GM20000 (cell line): ENCODE measurements at places on chromosomes 13 and 19.
A peak's percentile ranks its signal among the peaks of the same experiment; 100 is the strongest.

- DNase-seq, result no peak
Measured at GRCh38 chr13:23570921-23571315, 706 bp downstream of the TNFRSF19 start.

GRCh38 chr19:19179548-19180441 is 9.7 kb upstream of the MEF2B start:
- DNase-seq, result no peak

DNA sequence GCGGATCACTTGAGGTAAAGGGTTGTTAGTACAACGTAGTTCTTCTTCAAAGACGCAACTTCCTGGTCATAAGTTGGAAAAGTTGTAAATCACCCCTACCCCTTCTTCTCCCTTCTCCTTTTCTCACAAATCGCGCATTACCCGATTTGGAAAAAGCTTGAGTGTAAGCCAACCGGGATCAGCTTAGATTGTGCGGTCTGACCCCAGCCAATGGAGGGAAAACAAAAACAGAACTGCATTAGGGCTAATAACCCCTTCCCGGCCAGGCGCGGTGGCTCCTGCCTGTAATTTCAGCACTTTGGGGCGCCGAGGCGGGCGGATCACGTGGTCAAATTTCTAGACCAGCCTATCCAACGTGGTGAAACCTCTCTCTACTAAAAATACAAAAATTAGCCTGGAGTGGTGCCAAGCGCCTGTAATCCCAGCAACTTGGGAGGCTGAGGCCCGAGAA is 806 bp downstream of the ZNF90 start:
- no peak for DNase-seq

- DNase-seq, result no peak
Measured at GRCh38 chr13:73129023-73129422, 70.2 kb downstream of the KLF5 start.

- no peak for DNase-seq
Measured at GRCh38 chr19:49222011-49222410, 64.4 kb downstream of the TRPM4 start.

DNA sequence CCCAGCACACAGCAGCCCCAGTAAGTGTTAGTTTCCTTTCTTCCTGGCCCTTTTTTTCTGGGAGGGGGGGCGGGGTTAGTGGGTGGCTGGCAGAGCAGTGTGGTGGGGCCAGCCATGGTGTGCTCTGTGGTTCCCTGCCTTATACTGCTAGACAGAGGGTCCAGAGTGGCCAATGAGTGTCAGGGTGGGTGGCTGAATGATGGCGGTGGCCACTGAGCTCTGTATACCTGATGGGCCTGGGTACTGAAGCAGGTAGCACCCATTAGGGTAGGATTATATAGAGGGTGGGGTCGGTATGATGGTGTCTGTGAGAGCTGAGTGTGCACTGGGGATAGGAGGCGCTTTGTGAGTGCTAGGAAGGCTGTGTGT is 13.8 kb downstream of the CIC start:
- no peak for DNase-seq

GRCh38 chr19:52896431-52897137 is 851 bp downstream of the ZNF320 start:
- peak; percentile 6 for DNase-seq

DNA sequence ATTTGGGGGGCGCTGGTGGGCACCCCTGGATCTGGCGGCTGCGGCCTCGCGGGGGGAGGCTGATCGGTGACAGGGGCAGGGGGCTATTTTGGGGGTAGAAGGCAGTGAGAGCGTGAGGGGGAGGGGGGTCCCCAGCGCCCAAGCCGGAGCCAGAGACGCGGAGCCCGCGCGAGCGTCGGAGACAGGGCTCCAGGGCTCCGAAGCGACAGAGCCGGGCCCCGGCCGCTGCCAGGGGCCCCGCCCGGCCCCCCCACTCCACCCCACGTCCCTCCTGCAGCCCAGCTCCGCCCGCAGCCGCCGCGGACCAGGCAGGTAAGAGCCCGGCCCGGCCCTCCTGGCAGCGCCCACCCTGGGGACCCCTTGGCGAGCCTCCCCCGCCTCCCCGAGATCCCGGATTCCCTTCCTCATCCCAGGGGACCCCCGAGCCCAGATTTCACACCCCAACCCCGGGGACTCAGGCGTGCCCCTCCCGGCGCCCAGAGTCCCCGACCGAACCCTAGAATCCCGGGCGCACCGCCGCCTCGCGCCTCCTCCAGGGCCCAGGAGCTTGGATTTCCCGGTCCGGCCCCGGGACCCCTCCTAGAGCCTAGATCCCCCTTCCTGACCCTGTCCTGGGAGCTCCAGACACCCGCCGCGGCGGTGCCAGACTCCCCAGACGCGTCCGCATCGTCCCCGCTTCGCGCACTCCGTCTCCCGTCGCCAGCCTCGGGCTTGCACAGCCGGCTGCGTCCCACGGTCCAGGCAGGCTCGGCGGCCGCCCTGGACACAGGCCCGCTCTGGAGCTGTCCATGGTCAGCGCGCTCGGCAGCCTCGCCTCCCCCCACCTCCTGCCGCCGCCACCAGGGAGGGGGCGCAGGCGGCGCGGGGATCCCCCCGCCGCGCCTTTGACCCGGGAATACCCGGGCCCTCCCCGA is at the start of gene PPFIA3:
Gene PPFIA3, plus strand, starts transcription at position 134 of the 914 bp plus-strand sequence. CDS start 8,330 bp downstream, outside the sequence.
- no peak for DNase-seq

GRCh38 chr19:4567584-4568071 is 8.1 kb upstream of the SEMA6B start:
- DNase-seq, result no peak

GRCh38 chr19:12721656-12722565 is 1.8 kb downstream of the TNPO2 start:
- DNase-seq, result peak; percentile 89

GRCh38 chr13:67416047-67416925 is 186.2 kb upstream of the PCDH9 start:
- no peak for DNase-seq

DNA sequence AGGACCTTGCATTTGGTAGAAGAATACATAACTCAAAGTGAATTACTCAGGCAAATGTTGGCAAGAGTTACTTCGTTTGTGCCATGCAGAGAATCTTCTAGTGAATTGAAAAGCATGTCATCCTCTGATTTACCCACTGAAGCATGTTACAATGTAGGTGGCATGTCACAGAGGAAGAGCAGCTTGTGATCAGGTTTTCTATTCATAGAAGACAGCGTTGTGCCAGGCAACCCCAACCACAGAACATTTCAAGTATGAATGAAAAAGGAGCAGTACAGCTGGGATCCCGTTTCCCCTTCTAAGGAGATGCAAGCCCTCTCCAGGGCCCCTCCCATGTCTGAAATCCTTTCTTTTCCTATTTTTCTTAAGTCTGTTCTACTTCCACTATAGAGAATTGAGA is 6.0 kb upstream of the KATNAL1 start:
- DNase-seq, result no peak

DNA sequence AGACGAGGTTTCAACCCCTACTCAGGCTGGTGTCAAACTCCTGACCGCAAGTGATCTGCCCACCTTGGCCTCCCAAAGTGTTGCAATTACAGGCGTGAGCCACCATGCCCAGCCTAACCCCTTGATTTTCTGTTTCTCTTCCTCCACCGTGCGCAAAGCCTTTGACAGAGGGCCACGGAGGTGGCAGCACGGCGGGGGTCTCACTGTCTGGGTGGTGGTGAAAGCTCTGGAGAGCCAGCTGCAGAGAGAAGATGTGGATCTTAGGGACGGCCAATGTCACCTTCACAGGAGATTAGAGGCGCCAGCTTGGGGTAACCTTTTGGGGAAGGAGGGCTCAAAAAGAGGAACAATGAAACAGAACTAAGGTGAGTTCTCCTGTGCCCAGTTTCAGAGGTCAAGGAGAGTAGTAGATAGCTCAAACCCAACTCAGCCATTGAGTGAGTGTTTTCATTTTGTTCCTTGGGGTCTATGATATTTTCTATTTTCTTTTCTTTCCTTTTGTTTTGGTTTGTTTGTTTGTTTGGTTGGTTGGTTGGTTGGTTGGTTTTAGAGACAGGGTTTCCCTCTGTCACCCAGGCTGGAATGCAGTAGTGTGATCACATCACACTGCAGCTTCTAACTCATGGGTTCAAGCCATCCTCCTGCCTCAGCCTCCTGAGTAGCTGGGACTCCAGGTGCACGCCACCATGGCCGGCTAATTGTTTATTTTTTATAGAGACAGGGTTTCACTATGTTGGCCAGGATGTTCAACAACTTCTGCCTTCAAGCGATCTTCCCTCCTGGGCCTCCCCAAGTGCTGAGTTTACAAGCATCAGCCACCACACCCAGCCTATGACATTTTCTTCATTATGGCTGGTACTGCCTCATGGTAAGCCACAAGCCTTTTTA is 37.7 kb downstream of the GPR42 start:
- peak; percentile 40 for DNase-seq

DNA sequence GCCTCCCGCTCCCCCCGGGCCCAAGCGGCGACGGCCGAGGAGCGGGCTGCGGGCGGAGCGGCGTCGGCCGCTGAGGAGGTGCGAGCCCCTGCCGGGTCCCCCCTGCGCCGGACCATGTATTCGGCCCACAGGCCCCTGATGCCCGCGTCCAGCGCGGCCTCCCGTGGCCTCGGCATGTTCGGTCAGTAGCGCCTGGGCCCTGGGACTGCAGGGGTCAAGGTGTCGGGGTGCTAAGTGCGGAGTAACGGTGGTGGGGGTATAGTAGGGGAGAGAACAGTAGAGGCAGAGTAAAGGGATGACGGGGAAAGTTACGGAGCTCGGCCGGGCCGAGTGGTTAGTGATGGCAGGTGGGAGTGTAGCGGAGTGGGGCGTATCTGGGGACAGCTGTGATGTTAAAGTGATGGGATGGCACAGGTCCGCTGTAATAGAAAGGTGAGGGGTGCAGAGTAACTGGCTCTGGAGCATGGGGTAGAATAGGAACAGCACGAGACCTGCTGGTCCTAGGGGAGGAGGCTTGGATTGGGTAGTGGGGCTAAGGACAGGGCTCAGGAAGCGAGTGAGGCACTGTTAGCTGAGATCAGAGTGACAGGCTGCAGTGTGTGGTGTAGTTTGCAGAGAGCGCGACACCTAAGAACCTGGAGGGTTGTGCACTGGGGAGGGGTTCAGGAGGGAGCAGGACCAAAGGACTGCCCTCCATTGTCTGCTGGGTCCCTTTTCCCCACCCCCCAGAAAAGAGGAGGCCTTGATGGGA is 15.7 kb downstream of the CIC start:
- no peak for DNase-seq

- no peak for DNase-seq
Measured at GRCh38 chr13:108572782-108573211, 56.6 kb upstream of the MYO16 start.

GRCh38 chr19:6472713-6473112 is 8.6 kb downstream of the CRB3 start:
- DNase-seq, result no peak

GRCh38 chr13:48773531-48774275 is 120.0 kb downstream of the CYSLTR2 start:
- no peak for DNase-seq

DNA sequence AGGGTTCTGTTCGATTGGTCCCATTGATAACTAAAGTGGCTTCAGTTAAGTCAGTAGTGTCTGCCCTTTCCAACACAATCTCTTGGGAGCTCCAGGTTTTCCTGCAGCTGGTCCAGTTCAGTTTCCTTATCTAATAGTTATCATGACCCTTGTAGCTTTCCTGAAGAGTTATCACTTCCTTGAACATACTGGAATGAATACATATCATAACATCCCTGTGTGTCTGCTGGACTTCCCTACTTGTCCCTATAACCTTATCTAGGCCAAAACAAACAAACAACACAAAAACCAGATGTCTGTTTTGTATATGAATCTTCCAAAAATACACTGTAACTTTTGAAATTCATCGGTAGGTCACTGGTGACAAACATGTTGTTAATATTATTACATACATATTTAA is 167.6 kb downstream of the DCT start:
- no peak for DNase-seq

DNA sequence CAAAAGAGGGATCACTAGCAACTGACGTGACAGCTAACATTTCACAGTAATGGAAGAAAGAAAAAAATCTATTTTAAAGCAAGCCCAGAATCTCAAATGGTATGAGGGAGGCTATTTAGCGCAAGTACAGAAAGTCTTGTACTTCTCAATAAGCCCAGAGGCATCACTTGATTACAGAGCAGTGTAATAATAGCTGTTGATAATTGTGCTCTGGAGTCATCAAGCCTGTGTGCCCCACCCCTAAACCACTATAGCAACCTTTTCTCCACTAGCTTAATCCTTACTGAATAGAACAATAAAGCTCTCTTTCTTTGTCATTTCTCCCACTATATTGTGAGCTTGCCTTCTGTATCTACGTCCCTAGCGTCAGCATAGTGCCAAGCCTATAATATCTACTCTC is 56.6 kb downstream of the FREM2 start:
- no peak for DNase-seq

DNA sequence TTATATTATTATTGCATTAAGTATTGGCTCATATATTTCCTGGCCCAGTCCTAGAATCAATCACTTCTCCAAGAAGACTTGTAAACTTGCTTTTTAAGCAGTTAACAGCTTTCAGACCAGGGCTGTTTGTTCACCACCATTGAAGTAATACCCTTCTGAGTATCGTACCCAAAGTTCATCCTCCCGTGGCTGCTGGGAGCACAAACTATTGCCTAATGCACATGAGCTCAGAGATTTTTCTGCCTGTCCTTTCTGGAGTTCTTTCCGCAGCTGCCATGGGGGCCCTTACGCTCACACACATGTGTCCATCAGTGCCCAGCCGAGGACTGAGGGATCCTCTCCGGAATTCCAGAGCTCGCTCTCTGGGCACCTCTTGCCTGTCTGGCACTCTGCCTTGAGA is 51.5 kb downstream of the MRPL57 start:
- no peak for DNase-seq

DNA sequence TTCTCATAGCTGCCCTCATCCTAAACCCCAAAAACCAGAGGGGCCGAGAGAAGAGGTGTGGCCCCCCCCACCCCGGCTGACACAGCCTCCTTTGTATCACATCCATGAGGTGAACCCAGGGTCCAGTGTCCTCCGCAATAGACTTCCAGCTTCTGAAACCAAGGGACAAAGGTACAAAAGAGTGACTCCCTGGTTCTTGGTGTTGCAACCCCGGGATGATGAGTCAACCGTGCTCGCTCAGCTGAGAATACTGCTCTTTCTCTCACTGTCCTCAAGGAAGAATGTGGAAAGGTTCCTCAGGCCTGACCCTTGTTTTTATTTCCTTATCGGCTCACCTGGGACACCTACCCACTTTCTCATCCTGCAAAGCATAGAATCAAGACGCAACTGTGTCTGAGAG is 5.5 kb downstream of the SLC15A1 start:
- no peak for DNase-seq

DNA sequence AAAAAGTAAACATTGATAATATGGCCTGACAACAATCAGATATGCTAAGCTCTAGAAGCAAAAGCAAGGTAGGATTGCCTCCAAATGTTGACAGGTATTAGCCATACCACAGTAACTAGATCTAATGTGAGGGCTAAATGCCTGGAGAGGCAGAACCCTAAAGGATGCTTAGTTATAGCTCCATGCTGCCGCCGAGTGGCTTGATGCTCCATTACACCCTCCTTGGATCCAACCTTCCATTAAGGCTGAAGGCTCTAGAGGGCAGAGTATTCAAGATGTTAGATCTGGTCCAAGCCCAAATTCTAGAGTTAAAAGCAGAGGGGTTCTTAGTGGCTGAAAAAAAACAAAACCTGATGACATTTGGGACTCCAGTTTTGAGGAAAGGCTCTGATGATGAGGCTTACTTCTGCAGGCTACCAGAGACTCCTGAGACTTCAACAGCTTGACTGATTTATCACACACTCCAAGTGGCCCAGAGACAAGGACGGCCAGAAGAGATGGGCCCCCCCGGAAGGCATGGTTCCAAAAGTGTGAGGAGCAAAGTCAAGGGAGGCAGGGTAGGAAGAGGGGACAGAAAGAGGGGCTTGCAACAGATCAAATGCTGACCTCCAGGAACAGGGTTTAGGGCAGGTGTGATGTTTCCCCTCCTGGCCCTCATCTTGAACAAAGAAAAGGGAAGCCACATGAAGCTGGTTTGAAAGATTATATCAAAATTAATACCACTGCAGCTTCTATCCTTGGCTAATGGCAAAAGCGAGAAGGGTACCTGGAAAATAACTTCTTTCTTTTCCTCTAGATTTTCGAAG is 21.9 kb upstream of the CPB2 start:
- peak; percentile 57 for DNase-seq
